ENCODE measurements at places on chromosomes 2 and 18.

GRCh38 chr2:45691171-45691999, 39.9 kb downstream of the PRKCE start:
- no peak for DNase-seq

DNA sequence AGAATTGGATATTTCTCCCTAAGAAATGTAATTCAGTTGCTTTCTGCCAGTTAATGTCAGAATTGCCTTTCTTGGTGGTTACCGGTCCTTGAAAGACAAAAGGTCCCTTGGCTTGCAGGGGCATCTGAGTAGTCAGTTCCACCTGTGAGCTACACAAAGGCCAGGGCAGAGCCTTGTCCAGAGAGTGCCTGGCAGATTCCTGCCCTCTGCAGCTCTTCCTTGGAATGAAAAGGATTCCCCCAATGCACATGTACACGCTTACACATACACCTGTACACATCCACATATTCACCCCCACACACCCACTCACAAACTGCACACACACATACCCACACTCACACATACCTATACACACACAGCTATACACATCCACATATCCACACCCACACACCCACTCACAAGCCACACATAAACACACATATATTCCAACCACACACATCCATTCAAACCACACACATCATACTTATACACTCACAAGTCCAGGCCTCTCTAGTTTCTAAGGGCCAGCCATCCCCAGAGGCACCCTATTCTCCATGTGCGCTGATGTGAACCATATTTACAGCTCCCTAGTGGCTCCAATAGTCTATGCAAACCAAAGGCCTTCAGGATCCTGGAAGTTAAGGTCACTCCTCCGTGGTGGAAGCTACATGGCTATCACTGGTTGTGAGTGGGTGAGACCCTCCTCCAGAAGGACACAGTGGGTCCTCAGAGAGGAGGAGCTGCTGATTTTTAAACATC, 9.6 kb downstream of the CYRIA start:
- no peak for DNase-seq

- DNase-seq: no peak
Observed at GRCh38 chr2:227890495-227891079, 19.2 kb downstream of the DAW1 start.

- no peak for DNase-seq
Observed at GRCh38 chr2:231554327-231554726, 24.1 kb upstream of the NMUR1 start.

All from activated T-helper 9 cell treated with anti-CD3 and anti-CD28 coated beads, Interleukin-2, amount 50 U/mL, for 16 hours (primary cell).